ENCODE measurements at places on chromosomes 2 and 18. TPM values are rescaled to one million over a fixed set of nuclear protein-coding genes. Genes with fewer than 3 reads are reported as not detected.

DNA sequence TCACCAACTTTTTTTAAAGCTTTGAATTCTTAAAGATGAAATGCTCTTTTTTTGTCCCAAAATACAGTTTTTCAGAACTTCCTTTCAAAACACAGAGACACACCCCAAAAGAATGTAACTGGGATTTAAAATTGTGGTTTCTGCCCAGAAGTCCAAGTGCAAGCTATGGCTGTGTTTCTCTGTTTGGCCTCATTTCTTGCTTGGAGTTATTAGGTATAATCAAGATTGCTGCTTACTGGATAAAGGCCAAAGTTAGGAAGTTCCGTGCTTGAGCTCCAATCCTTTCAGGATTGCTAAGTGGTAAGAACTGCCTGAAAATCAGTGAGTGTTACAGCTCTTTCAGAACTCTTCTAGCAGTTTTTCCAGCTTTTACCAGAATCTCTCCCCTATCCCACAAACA, 16.9 kb downstream of the ZBTB7C start:
- no peak for DNase-seq

GRCh38 chr2:4090668-4091630, 387.6 kb downstream of the DCDC2C start:
- no peak for DNase-seq

- no peak for DNase-seq
Observed at GRCh38 chr2:233422050-233422639, 67.9 kb downstream of the DGKD start.

GRCh38 chr2:221731432-221732145, 159.5 kb upstream of the EPHA4 start:
- DNase-seq, result no peak

SAG gene
- total RNA-seq, result not detected

COL3A1 gene
- total RNA-seq, result 21.6 TPM

ZSWIM2 gene
- not detected for total RNA-seq

DNA sequence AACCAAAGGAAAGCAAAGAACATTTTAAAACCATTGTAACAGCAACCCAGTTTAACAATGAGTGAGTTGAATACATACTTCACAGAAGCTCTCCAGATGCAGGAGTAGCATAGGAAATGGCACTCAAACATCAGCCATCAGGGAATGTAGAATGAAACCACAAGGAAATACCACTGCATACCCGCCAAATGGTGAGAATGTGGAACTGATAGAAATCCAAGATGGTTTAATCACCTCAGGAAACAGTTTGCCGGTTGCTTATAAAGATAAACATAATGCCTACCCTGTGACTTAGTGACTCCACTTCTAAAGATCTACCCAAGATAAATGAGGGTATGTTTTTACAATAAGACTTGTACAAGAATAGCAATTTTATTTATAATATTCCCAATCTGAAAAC, 132.0 kb downstream of the GALNT1 start:
- no peak for DNase-seq

- DNase-seq, result no peak
Observed at GRCh38 chr2:149430743-149431736, 100.7 kb downstream of the LYPD6 start.

GRCh38 chr18:49016648-49017539, 66.1 kb upstream of the SMAD7 start:
- peak; percentile 43 for DNase-seq

ROCK2 gene
- total RNA-seq, result 12.0 TPM

- DNase-seq, result no peak
Observed at GRCh38 chr2:130947967-130948366, 111.3 kb downstream of the ARHGEF4 start.

- DNase-seq, result peak; percentile 75
Observed at GRCh38 chr18:9575558-9575957, 38.8 kb downstream of the PPP4R1 start.

UGT1A5 gene
- 4.6 TPM for total RNA-seq

RAX gene
- total RNA-seq, result not detected

HOXD13 gene
- total RNA-seq, result not detected

- DNase-seq, result no peak
Observed at GRCh38 chr18:4524096-4524495, 69.0 kb upstream of the DLGAP1 start.

TMEM247 gene
- total RNA-seq, result not detected

ADAM17 gene
- total RNA-seq, result 5.4 TPM

- DNase-seq, result peak; percentile 76
Observed at GRCh38 chr2:226660526-226660925, 139.1 kb downstream of the IRS1 start.

ALK gene
- total RNA-seq, result not detected

GRCh38 chr2:40814616-40815015, 362.7 kb upstream of the SLC8A1 start:
- DNase-seq, result no peak

GRCh38 chr2:172084645-172085459, 455 bp upstream of the DLX1 start:
- no peak for DNase-seq

- no peak for DNase-seq
Observed at GRCh38 chr2:42084231-42084671, 36.4 kb downstream of the PKDCC start.

NYAP2 gene
- total RNA-seq, result not detected

- peak; percentile 91 for DNase-seq
Observed at GRCh38 chr2:27095745-27096651, 9.4 kb downstream of the KHK start.

ASB18 gene
- not detected for total RNA-seq

DNA sequence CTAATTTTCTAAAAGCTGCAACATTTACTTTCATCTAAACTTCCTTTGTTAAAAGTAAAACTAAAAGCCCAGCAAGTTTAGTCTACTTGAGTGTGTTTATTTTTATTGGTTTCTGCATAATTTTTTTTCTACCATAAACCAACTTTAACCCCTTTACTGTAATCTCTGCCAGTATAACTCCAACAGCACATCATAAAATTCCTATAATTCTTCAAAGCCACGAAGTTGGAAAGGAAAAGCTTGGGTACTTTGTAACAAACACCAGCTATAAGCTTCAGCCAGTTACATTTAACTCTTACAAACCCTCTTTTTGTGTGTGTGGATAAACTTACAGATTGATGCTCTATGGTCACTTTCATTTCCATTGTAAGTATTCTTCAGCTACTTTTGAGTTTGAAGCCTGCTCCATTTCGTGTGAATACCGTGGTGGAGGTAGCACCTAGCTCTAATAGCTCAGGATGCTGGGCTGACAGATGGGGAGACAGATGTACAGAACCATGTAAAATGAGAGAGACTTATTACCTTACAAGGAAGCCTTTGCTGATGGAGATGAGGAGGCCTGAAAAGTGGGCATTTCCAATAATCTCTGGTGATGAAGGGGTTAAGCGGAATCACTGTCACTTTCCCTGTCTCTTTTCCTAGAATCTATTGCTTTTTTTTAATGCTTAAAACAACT, 42.5 kb downstream of the ZEB2 start:
- no peak for DNase-seq

DNA sequence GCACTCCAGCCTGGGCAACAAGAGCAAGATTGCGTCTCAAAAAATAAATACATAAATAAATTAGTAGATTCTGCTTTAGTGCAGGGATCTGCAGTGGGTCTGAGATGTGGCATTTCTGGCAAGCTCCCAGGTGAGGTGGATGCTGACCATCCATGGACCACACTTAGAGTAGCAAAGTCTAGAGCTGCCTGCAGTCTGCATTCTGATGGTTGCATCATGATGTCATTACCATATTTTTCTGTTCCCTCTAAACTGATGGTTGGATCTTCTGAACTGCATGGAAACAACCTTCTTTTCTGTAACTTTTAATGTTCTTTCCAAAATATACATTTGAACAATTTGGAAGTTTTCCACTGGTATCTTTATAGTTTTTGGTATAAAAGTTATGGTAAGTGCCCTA, 42.9 kb downstream of the MYL12B start:
- no peak for DNase-seq

DNA sequence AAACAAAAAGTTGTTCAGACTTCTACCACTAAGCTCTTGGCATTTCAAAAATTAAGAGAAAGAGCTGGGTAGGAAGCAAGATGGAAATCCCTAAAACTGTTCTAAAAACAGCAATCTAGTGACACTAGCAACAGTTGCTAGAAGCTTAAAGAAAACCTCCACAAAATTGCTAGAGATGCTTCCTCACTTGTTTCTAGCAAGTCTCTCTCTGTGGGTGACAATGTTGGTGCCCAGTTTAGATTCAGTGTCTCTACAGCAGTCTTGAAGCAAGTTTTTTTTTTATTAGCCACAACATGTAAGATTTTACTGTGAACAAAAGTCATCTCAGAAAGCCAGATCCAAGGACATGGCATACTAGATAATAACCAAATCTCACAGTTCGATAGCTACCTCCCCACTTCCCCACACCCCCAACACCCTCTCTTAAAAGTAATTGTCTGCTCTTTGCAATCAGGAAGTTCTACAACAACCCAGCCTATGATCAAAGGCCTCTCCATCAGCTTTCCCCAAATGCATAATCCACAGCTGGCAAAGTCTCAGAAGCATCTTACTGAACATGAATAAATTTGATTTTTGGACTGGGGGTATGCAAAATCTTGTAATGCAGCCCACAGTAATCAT, 70.0 kb downstream of the ANKRD44 start:
- DNase-seq, result no peak

DNA sequence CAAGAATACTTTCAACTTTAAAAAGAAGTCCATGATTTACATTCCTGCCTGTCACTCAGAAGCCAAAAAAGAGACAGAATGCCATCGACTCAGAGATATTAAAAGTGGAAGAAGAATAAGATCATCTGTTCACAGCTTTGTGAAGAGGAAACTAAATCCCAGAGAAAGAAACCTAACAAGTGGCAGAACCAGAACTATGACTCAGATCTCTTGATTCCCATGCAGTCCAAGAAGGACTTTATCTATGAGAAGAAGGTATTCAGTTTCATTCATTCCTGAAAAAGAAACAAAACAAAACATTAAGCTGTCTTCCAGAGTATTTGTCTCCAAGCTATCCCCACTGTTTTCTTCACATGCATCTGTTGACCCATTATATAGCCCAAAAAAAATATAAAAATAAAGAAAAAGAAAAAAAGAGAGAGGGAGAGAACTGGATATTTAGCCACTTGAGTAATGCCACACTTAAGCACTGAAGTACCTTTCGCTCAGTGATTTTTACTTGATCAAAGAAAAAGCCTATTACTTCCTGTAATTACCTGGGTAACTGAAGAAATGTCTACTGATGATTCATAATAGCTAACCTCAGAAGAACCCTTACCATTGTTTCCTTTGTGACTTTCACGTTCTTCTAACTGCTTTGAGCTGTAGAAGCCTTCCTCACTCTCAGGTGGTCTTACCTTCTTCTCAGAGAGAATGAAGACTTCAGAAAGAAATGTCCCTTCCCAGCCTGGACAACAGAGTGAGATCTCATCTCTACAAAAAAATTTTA, 17.7 kb upstream of the AKAIN1 start:
- no peak for DNase-seq

SULT1C4 gene
- total RNA-seq, result 1.7 TPM

AKAIN1 gene
- total RNA-seq, result 0.88 TPM

DNA sequence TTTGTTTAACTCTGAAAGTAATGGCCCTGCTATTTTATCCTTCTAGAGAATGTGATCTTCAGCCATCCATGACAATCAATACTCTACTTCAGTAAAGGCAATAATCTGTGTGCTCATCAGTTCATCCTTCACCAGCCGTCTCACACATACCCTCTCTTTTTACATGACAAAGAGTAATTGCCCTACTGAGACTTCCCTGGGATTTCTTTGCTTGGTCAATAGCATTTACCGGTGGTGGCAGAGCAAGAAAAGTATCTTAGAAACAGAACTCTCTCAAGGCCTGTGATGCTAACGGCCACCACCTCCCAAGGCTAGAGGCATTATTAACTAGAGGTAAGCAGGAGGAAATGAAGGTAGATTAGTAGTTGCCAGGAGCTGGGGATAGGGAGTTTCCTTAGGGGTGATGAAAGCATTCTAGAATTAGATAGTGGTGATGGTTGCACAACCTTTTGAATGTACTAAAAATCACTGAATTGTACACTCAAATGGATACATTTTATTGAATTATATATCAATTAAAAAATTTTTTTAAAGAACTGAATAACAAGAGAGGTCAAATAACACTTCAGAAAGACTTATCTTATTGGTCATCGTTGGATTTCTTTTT, 57.9 kb upstream of the EPC2 start:
- DNase-seq, result no peak

GRCh38 chr2:238568455-238569440, 142.0 kb downstream of the ASB1 start:
- no peak for DNase-seq

RESP18 gene
- not detected for total RNA-seq

LIMS4 gene
- not detected for total RNA-seq

DNA sequence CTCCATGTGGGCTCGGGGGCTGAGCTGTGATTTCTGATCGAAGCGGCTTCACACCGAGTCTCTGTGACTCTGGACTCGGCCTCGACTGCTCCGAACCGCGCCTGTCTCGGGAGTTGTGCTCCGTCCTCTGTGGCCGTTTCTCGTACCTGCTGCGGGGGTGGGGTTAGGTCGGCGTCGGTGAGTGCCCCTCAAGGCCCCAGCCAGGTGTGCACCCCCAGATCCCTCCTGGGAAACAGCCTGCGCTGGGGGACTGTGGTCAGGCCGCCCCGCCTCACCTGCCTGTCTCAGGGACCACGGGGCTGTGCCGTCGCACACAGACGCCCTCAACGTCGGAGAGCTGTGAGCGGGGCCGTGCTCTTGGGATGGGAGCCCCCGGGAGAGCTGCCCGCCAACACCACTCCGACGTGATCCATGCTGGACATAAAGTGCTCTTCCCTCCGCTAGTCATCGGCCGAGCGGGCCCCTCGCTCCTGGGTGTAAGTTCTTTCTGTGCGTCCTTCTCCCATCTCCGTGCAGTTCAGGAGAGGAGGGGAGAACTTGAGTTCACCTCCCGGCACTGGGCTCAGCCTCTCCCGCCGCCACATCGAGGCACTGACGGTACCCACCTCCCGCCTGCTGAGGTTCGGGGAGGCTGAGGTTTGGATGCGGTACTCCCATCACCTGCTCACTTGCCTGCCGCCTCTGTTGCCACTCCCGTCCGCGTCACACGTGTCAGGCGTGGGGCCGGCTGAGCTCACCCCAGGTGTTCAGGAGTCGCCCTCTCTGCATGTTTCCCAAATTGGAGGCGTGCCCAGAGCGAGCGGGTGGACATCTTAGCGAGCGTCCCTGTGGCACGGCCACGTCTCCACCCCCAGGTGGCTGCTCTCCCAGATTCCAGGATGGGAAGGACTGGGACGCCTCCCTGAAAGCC, 55.7 kb downstream of the CTDP1 start:
- no peak for DNase-seq

TSPYL6 gene
- total RNA-seq, result not detected

DNA sequence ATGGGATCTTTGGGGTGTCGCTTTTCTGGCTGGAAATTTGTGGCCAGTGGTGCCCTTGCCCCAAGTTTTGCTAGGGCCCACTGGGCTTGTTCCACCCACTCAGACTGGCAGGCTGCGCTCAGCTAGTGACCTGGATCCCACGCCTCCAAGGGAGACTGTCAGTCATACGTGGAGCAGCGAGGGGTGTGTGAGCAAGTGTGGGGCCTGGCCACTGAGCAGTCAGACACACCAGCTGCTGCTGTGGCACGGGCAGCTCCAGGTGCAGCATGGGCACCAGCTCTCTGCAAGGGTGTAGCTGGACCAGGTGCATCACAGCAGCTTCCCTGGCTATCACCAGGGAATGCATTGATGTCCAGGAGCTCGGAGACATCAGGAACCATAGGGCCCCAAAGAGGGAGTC, 327.0 kb downstream of the NR4A2 start:
- no peak for DNase-seq

Measured in left lobe of liver (tissue), 2 donors.